ENCODE measurements at places on chromosomes 2 and 18.

DNA sequence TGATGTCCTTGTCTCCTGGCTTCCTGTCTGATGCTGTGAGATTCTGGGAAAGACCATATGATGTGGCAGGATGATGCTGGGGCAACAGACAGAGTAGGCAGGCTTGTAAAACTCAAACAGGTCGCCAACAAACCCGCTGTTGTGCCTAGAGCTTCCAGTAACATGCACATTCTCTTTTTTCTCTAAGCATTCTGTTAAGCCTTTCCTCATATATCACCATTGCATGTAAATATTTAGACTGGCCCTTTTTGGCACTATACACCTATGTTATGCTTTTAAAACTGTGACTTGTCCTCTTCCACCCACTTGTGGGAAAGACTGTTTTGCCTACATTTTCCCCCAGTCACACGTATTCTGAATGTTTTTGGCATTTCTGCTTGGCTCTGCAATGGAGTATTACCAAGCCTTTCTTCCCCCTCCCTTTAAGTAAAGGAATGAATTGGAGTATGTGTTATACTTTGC is 250.4 kb upstream of the TANK start:
- no peak for DNase-seq

DNA sequence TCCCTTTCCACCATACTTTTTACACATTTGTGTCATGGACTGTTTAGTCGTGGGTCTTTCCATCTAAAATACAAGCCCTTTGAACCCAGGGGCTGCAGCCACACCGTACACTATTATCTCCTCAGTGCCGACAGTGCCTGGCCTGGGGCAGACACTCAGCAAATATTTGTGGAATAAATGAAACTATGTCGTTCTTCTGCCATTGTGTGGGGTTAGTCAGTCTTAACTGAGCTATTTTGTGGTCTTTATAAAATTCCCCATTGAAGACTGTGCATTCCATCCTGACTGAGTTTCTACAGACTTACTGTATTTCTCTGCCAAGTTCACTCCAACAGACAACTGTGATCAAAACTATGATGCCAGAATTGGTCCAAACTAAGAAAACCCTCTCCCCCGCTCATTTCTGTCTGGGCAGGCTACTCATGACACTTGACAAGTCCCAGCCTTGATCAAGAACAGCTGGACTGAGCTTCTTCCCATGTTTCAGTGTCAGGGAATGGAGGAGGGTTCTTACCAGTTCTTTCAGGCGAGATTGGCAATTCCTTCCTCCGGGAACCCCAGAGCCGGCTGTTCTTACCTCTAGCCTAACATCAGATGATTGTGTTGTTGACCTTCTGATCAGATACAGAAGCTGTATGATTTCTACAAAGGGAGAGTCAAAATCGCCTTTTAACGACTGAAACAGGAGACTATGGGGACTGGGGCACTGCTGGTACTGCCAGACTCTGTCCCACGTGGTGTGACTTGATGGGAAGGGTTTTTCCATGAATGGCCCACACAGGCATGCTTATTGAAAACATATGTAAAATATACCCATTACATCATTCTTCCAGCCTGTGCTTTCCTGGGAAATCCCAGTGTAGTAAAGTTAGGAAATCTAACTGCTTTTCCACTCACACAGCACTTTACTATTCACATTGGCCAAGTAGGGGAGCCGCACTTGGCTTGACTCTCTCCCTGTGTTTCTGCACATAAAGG is 77.4 kb upstream of the NPAS2 start:
- no peak for DNase-seq

DNA sequence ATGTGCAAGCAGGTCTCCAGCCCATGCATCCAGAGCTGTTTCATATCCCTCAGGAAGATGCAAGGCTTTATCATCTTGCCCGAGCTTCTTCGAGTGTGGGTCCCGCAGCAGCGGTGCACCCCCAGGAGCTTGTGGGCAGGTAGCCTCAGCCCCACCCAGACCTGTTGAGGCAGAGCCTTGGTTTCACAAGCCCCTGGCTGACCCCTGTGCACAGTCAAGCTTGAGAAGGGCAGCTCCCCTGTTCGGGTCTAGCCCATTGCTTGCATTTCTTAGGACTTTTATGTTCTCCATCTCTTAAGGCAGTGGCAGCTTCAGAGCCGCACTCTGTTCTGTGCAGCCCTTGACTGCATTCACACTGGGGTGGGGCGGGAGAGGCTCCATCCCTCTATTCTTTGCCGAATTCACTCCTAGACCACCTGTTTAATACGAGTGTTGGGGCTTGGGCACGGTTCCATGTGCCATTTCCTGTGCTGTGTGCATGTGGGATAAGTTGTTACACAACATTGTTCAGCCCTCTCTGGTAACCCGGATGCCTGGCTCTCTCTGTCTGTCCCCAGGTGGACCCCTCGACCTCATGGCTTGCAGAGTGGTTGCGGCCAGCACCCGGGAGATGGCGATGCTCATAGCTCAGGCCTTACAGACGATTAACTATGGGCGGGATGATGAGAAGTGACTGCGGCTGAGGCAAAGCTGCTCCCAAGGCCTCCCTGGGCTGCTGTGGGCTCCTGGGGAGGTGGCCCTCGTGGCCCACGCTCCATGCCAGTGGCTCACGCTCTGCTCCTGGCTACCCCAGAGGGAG is 48.7 kb downstream of the IMPA2 start:
- no peak for DNase-seq

DNA sequence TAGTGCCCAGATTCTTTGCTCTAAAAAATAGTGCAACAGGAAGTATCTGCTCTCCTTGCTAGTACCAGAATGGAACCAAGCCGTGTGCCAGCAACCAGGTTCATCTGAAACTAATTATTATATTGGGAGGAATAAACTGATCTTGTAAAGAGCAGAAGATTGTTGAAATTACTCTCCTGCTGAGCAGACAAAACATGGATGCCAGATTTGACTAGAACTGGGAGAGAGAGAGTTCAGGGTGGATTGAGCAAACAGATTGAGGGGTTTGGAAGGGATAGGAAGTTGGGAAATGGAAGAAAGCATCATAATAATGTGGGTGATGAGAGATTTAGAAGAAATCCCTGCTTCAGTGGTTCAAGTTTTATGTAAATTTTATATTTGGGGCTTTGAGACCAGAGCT is 160.1 kb upstream of the RASGRP3 start:
- no peak for DNase-seq

DNA sequence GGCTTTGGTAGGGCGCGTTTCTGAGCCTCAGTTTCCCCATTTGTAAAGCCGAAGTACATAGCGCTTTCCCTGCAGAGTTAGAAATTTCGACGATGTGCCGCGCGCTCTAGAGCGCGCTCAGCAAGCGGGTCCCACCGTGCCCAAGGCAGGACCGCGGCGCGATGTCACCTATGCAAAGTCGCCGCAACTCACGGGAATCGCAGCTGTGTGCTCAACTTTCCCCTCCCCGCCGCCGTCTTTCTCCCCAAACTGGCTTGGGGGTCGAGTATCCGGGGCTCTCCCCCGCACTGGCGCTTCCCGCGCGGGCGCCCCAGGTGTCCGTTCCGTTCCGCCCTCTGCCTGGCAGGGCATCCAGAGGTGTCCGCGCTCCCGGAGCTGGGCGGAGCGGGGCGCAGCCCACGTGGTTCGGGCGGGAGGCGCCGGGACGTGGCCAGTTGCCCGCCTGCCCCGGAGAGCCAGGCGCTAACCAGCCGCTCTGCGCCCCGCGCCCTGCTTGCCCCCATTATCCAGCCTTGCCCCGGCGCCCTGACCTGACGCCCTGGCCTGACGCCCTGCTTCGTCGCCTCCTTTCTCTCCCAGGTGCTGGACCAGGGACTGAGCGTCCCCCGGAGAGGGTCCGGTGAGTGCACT is at the start of gene MLPH:
Gene MLPH (plus strand): TSS at position 433 of the 630 bp plus-strand sequence. CDS start 6,176 bp downstream, outside the sequence.
- DNase-seq: no peak

DNA sequence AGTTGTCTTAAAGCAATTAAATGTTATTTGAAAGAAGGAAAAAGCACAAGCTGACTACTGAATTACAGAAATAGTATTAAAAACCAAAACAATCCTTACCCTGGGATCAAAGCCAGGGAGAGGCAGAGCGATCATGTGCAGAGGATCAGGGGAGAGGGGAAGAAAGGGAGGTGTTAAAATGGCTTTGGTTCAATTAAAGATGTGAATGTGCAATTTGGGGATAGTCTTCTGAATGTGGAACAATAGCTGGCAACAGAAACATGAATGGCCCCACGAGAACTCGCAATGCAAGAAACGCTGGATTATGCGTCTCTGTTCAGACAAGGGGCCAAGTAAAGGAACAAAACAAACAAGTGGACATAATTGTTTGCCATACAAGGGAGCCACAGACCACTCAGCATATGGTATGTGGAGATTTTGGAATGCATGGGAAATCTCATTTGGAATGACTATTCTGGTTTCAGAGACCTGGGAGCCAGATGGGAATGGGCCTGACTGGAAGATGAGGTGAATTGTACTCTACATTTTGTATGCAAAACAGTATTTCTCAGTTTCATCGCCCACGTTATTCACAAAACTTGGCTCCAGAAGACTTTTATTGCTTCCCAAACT is 155.4 kb downstream of the SLC4A3 start:
- DNase-seq: no peak

DNA sequence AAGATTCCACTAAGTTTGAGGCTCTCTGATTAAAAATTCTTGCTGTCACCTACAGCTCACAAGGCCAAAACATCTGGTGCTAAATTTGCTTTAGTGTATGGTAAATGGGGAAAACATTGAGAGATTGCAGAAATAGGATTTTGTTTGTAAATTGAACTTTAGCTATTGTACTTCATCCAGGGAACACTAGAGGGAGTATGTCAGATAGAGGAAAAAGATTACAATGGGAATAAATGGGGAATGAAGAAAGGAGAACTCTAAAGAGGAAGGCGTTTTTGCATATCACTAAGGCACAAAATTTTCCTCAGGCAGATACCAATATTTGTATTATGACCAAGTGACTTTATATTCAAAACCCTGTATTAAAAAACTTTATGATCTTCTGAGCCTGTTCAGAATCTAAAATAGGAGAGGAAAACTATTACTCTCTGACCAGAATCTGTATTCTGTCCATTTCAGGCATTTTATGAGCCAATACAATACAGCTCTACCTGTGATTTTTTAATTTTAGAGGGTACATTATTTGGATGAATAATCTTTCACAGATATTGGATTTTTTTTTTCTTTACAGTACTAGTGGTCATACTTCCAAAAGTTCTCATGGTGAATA is 52.3 kb upstream of the ITGB6 start:
- DNase-seq: peak; percentile 22

GRCh38 chr2:132645722-132646539 is 24.1 kb downstream of the LYPD1 start:
- DNase-seq: no peak

- peak; percentile 39 for DNase-seq
Measured at GRCh38 chr2:239303711-239304532, 96.9 kb downstream of the HDAC4 start.

DNA sequence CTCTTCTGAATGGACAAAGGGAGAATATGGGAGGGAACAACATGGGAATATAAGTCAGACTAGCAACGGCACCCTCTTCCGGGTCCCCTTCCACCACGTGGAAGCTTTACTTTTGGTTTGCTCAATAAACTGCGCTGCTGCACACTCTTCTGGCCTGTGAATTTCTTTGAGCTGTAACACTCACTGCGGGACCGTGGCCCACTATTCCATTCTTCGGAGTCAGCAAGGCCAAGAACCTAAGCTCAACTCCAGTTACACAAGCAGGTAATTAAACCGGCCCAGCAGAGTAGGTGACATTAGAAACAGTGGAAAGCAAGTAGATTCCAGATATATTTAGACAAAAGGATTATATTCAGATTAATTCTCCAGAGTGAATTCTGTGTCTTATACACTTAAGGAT is 697.4 kb upstream of the NXPH2 start:
- no peak for DNase-seq

DNA sequence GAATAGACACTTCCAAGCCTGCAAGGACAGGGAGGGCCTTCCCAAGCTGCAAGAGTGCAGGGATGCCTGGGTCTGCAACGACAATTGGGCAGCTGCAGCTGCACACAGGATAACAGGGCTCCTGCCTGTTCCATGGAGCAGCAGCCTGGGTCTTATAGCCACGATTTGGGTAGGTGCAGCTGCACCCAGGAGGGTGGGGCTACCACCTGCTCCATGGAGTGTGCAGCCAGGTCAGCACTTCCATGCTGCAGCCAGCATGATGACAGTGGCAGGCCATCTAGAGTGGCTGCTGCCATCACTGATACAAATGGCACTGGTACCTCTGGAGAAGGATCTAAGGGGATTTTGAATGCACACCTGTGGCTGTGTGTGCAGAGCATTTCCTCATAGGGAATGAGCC is 528.5 kb downstream of the DSC3 start:
- no peak for DNase-seq

DNA sequence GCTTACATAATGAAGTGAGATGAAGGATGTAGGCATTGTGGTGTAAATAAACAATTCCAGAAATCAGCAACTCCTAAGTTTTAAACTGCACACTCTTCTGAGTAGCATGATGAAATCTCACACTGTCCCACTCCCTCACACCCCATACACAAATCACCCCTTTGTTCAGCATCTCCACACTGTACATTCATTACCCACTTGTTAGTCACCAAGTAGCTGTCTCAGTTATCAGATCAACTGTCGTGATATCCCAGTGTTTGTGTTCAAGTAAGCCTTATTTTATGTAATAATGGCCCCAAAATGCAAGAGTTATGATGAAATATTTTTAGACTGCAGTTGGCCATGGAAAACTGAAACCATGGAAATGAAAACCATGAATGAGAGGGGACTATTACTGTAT is 135.7 kb downstream of the GRB14 start:
- no peak for DNase-seq

- DNase-seq: no peak
Measured at GRCh38 chr2:186125156-186125555, 360.9 kb upstream of the ZC3H15 start.
